Jurkat, Clone E6-1 (cell line): ENCODE measurements at places on chromosomes 13 and 19.

- no peak for DNase-seq
Observed at GRCh38 chr19:45047188-45047797, 8.4 kb downstream of the CLASRP start.

- no peak for DNase-seq
Observed at GRCh38 chr13:37869506-37869755, 141 bp downstream of the TRPC4 start.

- DNase-seq: no peak
Observed at GRCh38 chr13:47188802-47189201, 291.9 kb upstream of the HTR2A start.

DNA sequence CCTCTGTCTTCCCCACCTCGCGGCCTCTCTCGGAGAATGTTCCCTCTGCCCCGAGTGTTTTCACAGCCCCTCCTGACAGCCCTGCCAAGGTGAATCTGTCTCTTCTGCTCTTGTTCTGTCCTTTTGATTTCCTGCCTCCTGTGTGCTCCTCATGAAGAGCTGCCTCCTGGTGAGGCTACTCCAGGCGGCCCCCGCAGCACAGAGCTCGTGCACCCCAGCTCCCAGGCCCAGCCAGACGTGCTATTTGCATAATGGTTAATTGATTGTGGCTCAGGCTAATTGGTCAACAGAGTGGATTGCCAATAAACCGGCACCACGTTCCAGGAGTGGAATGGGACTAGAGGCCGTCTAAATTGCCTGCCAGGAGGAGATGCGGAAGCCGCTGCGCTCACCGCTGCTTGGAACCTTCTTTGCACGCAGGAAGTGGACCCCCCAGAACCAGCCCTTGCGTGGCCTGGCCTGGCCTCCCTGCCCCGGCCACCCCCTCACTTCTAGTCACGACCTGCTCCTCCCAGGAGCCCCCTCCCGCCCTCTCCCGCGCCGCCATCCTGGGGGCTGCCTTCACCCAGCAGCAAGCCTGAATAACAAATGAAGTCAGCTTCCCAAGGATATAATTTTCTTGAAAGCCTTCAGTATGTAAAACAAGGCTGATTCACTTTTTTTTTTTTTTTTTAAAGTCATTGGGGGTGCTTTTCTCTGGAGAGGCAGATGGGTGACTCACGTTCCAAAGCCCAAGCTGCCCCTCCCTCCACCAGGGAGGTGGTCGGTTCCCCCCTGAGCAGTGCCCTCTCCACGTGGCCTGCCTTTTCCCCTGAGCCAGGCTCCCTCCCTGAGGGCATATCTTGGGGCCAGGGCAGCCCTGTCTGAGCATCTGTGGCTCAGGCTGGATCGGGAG, 144.0 kb downstream of the KDM4B start:
- no peak for DNase-seq

DNA sequence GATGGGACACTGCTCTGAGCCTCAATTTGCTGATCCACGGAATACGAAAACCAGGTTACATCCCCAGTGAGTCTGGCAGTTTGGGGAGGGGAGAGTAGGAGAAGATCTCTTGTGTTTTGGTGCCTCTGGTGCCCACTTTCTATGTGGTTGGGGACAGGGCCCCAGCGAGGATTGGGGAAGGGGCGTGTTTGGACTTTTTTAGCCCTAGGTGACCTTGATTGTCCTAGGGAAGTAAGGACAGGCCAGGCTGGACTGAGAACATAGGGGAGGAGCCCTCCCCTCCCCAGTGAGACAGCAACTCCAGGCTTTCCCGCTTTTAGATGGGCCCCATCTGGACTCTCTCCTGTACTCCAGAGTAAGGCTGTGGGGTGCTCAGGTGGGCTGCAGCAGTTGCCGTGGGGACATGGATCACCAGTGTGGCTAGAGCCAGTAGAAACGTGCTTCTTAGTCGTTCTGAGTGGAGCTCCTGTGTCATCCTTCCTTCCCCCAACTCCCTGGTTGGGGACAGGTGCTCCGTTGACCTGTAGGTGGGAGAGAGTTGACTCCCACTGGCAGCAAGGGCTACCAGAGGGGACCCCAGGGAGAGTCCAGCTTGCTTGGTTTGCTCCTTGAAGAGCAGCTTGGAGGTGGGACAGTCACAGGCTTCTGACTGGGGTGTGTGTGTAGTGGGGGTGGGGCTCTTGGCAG, 4.3 kb downstream of the EGLN2 start:
- DNase-seq: no peak

GRCh38 chr13:42758515-42758914, 22.9 kb upstream of the FAM216B start:
- DNase-seq: no peak

DNA sequence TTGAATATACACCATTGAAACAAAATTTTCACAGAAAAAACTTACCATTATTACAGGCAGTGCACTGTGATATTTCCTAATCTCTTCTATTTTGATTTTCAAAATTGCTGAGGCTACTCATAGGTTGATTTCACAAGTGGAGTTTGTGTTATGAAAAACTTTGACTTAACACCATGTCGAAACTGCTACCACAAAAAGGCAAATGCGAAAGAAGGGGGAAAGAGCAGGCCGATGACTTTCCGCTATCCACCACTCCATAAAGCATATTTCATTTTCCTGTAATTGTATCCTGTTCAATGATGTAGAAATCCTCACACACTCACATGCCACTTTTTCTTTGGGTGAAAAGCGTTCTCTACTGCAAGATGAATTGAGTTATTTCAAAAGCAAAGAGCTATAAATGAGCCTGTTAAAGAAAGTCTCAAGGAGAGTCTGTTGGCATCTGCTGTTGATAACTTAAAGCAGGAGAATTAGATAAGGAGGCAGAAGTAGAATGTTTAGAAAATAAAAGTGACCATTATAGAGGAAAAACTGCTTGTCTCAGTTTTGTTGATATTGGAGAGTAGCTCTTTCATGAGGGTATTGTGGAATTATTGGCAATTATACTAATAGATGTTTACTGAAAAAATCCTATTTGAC, 18.8 kb downstream of the KL start:
- no peak for DNase-seq

GRCh38 chr13:112842343-112842856, 126.6 kb upstream of the MCF2L start:
- no peak for DNase-seq

GRCh38 chr19:51547397-51548212, 16.1 kb upstream of the SIGLEC6 start:
- DNase-seq: peak; percentile 90

DNA sequence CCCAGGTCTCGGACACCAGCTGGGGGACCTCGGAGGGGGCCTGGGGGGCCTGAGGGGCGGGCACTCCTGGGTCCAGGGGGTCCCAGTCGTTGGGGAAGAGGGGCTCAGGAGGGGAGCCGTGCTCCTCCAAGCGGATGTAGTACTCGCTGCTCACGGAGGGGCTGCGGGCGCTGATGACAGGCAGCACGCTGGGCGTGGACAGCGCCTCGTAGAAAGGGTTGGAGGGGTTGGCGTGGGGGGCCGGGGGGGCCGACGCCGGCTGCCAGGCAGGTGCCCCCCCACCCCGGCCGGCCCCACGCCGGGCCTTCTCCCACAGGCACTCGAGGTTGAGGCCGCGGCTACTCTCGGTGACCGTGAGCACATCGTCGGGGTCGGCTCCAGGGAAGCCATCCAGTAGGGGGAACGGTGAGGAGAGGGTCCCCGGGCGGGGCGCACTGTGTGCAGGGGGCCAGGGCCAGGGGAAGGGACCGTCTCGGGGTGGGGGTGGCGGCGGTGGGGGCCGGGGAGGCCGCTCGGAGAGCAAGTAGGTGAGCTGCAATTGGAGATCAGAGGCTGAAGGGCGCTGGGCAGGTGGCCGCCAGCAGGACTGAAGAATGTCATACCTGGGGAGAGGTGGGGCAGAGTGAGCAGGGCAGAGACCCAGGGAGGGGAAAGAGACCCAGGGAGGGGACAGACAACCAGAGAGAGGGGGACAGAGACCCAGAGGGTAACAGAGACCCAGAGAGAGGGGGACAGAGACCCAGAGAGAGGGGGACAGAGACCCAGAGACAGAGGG, 12.1 kb downstream of the LMTK3 start:
- no peak for DNase-seq

- DNase-seq: no peak
Observed at GRCh38 chr13:95470574-95471366, 81.8 kb upstream of the CLDN10 start.

DNA sequence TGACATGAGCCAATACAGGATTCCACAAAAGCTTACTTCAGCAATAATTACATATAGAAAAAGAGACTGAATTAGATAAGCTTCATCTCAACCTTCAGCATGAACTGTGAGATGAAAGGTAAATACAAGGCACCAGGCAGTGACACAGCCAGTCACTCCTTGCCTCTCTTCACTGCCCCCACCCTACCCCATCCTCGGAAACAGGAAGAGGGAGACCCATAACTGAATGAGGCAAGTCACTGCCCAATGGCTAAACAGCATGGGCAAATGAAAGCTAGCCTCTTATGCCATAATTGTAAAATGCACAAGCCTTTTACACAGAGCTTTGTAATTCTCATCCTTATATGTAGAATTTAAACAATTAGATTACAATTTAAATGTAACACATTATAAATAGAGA, 1.7 kb downstream of the ZNF160 start:
- peak; percentile 27 for DNase-seq

DNA sequence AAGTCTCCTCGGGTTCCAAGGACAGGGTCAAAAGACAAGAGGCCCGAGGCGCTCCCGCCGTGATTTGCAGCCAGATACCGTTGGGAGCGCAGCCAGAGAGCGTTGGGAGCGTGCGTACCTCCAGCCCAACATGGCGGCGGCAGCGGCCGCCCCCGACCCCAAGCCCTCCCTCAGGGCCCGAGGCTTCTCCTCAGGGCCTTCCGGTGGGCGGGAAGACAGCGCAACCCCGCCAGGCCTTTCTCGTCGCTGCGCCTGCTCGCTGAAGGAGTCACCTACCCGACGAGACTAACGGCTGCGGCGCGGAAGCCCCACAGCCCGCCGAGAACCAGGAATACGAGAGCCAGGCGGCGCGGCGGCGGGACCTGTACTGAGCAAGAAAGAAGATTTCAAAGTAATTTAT, 3.2 kb upstream of the ZNF850 start:
- DNase-seq: no peak

- no peak for DNase-seq
Observed at GRCh38 chr13:31053091-31053490, 108.6 kb downstream of the HSPH1 start.

- no peak for DNase-seq
Observed at GRCh38 chr19:35351411-35352176, 3.9 kb downstream of the FFAR1 start.

- no peak for DNase-seq
Observed at GRCh38 chr19:48558018-48558684, 6.2 kb downstream of the SULT2B1 start.

DNA sequence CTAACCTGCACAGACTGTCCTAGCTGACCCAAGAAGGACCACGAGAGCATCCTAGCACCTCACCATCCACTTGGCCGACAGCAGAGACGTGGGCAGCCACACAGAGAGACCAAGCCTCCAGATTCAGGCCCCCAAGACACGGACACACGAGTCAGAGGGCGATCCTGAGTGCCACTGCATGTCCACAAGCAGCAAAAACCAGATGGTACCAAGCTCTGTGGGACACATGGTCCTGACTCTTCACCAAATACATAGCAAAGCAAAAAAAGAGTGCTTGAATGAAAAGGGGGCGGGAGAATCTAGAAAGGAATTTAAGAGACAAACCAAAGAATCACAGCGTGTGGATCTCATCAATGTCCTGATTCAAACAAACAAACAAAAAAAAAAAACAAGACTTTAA, 45.2 kb downstream of the MLLT1 start:
- no peak for DNase-seq

DNA sequence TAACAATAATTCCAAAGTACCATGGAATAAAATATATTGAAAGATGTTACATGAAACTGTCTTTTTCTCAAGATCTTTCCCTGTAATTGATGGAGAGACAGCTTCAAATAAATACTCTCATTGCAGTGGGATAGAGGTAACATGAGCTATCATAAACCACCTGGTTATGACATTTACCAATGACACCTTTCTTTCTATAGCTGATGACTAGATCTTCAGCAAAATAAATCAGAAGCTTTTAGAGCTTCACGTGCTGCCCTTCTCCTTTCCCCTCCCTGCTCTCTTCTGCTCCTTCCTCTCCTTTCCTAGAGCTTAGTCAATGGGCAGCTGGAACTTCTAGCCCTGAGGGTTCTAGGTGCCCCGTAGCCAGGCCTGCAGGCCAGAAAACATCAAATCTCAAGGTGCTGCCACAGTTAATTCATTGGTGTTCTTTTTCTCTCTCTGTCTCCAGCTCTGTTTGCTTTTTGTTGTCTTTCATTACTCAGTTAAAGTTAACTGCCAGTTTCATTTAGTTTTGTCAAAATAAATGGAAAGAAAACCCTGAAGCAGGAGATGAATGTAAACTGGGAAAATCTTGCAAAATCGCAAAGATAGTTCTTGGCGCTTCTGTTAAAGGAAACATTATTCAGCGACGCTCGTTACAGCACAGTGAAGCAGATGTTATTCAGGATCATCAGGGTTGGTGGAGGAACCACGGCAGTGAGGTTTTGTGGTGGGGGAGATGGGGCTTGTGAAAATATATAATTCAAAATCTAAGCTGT, 8.3 kb upstream of the METTL21C start:
- no peak for DNase-seq

DNA sequence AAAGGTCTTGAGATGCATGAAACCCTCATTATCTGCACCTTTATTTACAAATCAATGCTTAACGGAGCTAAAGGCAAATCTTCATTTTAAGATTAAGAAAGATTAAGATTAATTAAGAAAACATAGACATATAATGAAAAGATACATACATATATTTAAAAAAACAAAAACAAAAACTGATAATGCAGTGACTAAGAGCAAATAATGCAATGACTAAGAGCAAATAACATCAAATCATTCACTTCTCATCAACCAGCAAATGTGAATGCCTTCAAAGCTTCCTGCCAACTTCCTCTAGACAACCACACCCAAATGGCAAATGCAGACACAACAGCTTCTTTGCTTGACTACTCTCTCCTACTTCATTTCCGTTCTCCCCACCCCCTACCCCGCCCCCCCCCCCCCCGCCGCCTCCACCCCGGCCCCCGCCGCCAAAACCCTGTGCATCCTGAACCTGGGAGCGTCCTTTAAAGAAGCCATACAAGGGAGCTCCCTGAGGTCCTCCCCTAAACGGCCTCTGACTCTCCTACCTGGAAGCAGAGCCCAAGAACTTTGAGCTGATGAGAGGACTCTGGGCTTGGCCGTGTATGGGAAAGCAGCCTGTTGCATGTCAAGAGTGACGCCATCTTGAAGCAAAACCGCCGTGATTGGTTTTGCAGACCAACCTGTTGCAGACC, 24.5 kb downstream of the TEX101 start:
- DNase-seq: peak; percentile 86

DNA sequence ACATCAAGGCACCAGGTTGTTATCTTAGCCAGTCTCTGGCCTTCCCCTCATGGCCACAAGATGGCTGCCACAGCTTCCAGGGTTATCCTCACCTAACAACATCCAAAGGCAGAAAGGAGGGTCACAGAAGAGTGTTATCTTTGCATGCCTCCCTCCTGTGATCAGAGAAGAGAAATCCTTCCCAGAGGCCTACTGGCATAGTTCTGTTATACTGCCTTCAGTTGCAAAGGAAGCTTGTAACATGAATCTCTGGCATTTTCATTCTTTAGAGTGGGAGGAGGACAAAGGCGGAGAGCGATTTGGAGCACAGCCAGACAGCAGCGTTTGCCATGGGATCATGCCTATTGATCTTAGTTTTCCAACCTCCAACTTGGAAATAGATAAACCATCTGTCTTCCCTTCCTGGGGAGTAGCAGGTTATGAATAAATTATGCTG, 135.7 kb downstream of the DNAJC15 start:
- DNase-seq: no peak
